Germinal center (tissue), 1 donor: ENCODE measurements at places on chromosomes 11 and 22.

DNA sequence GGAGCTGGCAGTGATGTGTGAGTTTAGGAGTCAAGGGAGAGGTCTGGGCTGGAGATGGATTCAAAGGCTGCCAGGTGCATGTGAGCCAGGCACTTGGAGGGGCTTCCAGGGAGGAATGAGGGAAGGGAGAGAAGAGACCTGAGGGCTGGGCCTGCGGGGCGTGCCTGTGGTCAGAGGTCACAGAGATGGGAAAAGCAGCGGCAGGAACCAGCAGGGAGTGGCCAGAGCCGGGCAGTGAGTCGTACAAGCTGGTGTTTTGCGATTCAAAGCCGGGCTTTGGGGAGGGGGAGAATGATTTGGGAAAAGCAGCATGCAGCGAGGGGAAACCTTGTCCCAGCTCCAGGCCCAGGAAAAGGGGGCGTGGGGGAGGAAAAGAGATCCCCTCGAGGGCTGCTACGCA, 96.9 kb upstream of the RTL6 start:
- no peak for DNase-seq

GRCh38 chr22:45163099-45163450, 650 bp upstream of the NUP50 start:
- DNase-seq: peak; percentile 36

DNA sequence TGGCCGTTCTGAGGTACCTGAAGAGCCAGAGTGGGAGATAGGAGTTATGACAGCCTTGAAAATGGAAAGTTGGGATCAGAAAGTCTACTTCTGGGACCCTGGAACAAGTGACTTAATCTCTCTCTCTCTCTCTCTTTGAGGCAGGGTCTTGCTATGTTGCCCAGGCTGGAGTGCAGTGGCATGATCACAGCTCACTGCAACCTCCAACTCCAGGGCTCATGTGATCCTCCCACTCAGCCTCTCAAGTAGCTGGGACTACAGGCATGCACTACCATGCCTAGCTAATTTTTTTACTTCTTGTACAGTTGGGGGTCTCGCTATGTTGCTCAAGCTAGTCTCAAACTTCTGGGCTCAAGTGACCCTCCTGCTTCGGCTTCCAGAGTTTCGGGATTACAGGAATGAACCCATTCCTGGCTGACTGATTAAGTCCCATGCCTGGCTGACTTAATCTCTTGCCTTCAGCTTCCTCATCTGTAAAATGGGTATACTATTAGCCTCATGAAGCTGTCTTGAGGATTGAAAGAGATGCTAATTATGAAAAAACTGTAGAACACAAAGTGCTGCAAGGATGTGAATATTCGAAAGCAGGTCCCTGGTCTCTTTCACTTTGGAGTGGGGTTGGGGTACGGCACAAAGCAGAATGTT, 87.7 kb downstream of the UBASH3B start:
- no peak for DNase-seq

GRCh38 chr11:1092145-1092670, 17.5 kb downstream of the MUC2 start:
- DNase-seq: no peak

GRCh38 chr22:44151676-44152075, 29.0 kb upstream of the PARVG start:
- no peak for DNase-seq

- peak; percentile 55 for DNase-seq
These were observed 6.3 kb upstream of the KDELR3 start for GRCh38 chr22:38461414-38462081.

DNA sequence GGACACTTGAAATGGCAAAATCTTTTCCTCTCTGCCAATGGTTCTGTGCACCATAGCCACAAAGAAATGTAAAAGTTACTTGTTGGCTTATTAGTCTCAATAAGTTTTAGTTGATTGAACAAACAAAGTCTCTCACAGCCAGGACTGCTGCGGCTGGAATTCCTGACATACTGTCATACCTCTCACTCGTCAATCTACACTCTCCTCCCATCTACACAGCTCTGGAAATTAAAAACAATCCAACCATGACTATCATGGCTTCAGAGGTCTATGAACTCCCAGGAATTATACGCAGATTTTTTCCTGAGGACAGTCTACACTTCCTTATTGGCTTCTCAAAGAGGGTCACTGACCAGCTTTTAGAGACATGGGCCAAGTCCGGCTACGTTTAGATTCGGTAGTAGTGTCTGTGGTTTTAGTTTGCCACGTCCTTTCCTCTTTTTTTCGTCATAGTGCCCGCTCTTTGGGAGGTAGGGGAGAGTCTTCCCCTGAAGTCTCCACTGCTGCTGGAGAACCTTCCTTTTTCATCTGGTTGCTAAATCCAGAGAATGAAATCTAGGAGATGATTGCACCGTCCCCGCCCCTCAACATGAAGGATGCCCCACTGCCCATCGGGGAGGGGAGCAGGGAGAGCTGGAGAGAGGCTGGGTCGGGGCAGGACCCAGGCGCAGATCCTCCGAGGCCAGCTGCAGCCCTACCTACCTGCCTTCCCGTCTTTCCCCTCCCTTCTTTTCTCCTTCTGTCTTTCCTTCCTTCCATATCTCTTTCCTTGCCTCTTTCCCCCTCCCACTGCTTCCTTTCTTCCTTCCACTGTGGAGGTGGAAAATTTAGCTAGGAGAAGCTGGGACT, 1.0 kb upstream of the PLEKHB1 start:
- no peak for DNase-seq

DNA sequence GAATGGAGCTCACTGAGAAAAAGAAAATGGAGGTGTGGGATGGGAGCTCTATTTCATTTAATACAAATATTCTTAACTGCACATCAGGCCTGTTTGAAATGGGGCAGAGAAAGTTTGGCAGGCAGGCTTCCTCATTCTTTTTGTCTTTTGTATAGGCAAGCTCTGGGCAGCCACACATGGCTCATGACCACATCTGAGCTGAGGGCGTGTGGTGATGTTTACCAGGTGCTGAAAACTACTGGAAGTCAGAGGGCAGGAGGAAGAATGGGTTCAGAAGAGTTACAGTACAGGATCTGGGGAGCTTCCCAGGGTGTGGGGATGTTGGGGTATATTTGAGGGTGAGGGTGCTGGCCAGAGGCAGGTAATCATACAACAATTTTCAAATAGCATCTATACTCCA, 66.3 kb upstream of the NAV2 start:
- no peak for DNase-seq
